ENCODE measurements at places on chromosomes 3 and 15.

GRCh38 chr3:56012721-56013120, 455.5 kb downstream of the ERC2 start:
- no peak for DNase-seq

DNA sequence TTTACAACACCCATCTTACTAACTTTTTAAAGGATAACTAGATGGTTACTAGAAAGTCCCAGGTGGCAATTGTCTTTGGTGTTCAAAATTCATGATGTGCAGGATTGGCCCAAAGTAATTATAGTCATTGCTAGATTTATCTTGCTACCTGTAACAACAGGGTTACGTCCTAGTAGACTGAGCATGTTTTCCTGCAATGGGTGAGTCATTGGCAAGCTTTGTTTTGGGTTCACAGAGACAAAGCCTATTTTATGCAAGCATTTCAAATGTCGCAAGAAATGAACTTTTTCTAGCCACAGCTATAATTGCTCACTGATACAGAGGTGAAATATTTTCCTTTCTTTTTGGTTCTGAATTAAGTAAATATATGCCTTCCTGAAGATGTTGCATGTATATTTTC, 267.6 kb downstream of the AGBL1 start:
- DNase-seq, result no peak

DNA sequence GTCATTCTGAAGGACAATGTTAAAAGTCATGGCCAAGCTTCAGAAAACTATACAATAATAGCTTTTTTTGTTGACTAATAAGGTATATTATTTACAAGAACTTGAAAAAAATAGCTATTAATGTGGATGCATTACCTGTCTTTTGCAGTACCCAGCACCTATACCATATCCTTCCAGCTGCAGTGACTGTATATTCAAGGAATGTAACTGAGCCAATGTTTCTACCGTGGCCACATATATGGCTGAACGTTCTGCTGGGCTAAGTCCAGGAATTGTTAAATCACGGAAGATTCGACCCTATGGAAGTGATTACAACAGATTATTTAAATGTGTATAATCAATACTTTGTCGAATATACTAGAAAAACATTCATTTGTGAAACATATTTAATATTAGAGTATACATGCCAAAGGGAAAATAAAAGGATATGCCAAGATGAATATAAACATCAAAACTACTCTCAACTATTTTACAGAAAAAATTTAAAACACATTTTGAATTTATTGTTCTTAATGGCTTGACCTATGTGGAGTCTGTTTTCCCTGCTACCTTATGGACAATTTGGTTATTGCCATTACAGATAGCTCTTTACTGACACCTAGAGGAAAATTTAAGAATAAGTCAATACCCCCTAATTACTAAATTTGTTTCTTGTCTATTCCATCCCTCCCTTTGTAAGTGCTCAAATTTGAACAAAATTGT, 17.6 kb downstream of the ACAD11 start:
- no peak for DNase-seq

- no peak for DNase-seq
Observed at GRCh38 chr3:182925944-182926337, 54.4 kb downstream of the DCUN1D1 start.

- no peak for DNase-seq
Observed at GRCh38 chr3:15822281-15822680, 24.5 kb upstream of the ANKRD28 start.

GRCh38 chr3:27657404-27657803, 64.7 kb downstream of the EOMES start:
- no peak for DNase-seq

GRCh38 chr15:43242616-43243015, 21.8 kb upstream of the EPB42 start:
- no peak for DNase-seq

GRCh38 chr15:77028451-77029165, 33.7 kb downstream of the PSTPIP1 start:
- DNase-seq, result no peak

DNA sequence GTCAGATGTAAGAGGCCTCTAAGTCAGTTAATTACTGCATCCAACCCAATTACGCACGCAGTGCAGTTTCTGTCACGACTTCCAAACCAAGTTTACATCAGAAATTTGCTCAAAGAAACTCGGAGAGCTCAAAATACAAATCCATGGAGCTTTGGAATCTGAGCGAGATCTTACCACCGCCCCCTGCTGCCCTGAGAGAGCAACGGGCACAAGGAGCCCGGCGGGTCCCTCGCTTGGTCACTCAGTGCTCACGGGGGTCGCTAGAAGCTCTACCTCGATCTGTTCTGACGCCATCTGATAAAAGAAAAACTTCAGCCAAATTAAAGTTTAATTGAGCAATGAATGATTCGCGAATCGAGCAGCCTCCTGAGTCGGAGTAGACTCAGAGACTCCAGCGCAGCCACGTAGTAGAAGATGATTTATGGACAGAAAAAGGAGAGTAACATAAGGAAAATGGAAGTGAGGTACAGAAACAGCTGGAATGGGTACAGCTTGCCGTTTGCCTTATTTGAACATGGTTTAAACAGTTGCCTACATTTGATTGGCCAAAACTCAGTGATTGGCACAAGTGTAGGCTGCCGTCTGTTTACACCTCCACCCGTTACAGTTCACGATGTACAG, 232.7 kb upstream of the ATP10A start:
- DNase-seq, result no peak

- no peak for DNase-seq
Observed at GRCh38 chr3:196691386-196691785, 20.7 kb downstream of the CEP19 start.

DNA sequence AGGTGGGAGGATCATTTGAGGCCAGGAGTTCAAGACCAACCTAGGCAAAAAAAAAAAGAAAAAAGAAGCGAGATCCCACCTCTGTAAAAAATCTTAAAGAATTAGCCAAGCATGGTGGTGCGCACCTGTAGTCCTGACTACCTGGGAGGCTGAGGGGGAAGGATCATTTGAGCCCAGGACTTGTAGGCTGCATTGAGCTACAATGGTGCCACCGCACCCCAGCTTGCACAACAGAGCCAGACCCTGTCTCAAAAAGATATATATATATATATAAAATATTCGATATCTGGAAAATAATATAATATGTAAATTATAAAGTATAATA, 1.1 kb upstream of the IMP3 start:
- DNase-seq, result no peak

DNA sequence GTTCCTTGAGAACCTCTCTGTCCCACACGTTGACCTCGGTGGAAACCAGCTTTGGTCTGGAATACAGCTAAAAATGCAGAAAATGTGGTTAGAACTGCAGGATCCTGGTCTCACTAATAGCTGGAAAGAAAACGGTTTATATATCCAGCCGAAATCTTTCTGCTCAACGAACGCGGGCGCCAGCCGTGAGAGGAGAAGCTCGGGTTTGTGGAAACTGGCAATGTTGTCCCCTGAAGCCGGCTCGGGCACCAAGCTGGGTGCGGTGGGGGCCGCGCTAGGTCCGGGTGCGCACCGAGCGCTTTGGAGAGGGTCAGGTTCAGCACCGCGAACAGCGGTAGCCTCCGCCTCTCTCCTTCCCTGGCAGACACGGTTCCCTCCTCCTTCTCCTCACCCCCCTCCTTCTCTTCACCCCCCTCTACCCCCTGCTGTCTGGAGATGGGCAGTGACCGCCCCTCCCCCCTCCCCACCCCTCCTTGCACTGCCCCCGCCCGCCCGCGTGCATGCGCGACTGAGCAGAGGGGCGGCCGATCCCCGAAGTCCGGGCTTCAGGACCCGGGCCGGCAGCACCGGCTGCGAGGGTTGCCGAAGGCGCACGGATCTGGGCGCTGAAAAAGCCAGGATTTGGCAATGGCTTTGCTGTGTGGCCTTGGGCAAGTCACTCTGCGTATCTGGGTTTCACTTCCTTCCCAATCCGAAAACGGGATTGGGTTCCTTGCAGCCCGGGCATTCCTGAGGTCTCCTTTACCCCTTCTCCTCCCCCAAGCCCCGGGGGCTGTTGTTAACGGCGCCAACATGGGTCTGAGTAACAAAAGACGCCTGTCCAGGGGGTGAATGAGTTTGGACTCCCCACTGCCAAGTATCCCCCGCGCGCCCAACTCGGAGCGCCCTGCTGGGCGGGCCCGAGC, at the start of gene SKOR1:
Gene SKOR1, plus strand, starts transcription at position 534 of the 905 bp plus-strand sequence. Its CDS starts 94 bp downstream, at position 628.
- peak; percentile 22 for DNase-seq

DNA sequence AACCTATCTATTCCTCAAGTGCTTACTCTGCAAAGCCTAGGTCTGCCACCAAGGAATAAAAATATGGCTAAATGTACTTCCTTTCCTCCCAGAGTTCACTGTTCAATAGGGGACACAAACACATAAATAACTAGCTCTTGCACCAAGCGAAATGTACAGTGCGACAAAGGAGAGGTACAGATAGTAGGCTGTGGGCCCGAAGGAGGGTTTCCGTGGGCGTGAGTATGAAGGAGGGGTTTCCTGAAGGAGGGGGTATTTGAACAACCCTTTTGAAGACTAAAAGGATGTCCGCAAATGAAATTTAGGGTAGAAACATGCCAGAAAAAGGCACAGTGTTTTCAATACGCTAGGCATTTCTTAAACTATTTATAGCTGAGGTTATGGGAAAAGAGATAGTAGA, 207.9 kb downstream of the LPP start:
- DNase-seq, result no peak

GRCh38 chr3:112004187-112004586, 5.5 kb downstream of the TAGLN3 start:
- DNase-seq, result no peak

GRCh38 chr15:81071120-81071519, 63.0 kb upstream of the CFAP161 start:
- peak; percentile 56 for DNase-seq

DNA sequence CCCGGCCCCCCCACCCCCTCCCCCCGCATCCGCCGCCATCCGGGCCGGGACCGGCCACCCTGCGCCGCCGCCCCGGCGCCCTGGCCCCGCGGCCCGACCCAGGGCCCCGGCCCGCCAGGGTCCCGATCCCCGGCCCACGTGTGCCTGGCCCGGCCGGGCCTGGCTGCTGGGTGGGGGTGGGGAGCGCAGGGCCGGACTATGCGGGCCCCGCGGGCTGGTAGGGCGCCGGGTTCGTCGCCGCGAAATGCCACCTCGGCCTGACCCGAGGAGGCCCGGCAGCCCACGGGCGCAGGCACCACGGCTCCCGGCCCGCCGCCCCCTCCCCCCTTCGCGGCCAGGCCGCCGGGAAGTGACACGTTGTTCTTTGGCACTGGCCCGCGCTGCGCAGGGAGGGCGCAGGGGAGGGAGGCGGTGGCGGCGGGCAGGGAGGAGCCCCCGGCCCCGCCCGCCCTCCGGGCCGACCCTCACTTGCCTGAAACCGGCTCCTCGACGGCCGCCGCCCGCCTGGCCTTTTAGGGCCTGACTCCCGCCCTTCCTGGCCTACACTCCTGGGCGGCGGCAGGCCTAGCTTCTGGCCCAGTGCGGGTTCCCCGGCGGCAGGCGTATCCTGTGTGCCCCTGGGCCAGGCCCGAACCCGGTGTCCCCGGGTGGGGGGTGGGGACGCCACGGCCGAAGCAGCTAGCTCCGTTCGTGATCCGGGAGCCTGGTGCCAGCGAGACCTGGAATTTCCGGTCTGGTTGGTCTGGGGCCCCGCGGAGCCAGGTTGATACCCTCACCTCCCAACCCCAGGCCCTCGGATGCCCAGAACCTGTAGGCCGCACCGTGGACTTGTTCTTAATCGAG, 515 bp downstream of the EIF4G1 start:
- peak; percentile 47 for DNase-seq

DNA sequence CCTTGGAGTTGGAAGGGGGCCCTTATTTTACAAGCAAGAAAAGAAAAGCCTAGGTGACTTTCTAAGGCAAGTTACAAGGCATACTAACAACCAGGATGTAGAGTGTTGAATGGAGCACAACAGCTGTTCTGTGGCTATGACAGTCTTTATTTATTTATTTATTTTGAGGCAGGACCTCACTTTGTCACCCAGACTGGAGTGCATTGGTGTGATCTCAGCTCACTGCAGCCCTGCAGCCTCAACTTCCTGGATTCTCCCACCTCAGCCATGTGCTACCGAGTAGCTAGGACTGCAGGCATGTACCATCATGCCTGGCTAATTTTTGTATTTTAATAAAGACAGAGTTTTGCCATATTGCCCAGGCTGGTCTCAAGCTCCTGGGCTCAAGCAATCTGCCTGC, 973.4 kb downstream of the ROBO1 start:
- DNase-seq, result no peak

- no peak for DNase-seq
Observed at GRCh38 chr3:39766433-39766832, 43.0 kb upstream of the MYRIP start.

- no peak for DNase-seq
Observed at GRCh38 chr3:14535616-14536015, 4.5 kb downstream of the GRIP2 start.

- no peak for DNase-seq
Observed at GRCh38 chr3:171044384-171044783, 17.9 kb upstream of the SLC2A2 start.

- DNase-seq, result peak; percentile 6
Observed at GRCh38 chr3:54146506-54147239, 24.3 kb downstream of the CACNA2D3 start.

DNA sequence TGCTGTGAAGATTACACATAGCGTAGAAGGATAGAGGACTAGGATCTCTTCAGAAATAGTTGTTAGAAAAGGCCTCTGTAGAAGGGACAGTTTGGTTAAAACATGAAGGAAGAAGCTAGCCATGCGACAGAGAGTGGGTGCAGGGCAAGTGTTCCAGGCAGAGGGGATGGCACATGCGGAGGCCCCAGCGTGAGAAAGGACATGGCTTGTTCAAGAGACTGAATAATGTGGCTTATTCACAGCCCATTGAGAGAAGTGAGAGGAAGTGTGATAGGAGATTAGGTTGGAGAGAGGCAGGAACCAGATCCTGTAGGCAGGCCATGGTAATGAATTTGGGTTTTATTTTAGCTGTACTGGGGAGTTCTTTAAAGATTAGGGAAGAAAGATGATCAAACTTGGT, 56.4 kb downstream of the NEO1 start:
- DNase-seq, result no peak

DNA sequence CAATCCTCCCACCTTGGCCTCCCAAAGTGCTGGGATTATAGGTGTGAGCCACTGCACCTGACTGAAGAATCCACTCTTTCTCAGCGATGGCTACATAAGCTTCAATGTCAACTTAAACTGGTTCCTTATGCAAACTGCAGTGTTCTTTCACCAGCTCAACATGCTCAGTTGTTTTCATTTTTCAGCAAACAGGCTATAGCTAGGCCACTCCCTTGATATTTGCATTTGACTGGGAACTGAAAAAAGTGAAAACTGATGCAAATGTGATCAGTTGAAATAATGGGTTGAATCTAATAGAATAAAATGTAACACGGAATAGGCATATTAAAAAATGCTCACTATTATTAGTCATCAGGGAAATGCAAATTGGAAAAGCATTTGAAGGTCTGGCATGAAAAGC, 74.2 kb upstream of the GCNT3 start:
- no peak for DNase-seq

GRCh38 chr3:148208975-148209374, 488.7 kb upstream of the AGTR1 start:
- no peak for DNase-seq
